Fibroblast of skin of left quadriceps (primary cell): ENCODE measurements at places on chromosomes 3 and 15.

DNA sequence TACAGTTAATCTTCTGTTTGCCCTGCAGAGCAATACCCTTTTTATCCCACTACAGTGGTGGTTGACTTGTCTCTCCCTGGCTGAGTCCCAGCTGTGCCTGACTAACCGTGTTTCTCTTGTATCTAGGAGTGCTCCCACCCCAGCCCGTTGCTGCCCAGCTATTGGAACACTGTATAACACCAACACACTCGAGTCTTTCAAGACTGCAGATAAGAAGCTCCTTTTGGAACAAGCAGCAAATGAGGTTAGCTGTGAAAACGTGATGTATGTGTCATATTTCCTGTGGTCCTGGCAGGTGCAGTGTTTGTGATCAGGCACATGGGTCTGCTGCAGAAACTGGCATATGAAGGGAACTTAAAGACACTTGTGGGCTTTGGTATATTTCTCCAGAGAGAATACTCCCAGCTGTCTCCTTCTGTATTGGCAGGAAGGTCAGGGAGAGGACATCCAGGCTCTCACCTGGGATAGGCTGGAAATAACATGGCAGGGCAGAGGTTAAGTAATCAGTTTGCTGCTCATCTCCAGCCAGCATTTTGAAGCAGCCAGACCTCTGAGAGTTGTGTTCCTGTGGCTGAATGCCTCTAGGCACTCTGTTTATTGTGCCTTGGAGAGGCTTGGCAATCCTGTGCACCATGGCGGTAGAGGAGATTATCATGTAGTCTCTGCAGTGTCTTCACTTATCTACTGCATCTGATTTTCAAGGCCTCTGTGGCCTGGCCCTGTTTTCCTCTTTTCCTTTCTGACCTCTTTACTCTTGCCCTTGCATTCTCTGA is 34.8 kb downstream of the ATG7 start:
- no peak for DNase-seq

DNA sequence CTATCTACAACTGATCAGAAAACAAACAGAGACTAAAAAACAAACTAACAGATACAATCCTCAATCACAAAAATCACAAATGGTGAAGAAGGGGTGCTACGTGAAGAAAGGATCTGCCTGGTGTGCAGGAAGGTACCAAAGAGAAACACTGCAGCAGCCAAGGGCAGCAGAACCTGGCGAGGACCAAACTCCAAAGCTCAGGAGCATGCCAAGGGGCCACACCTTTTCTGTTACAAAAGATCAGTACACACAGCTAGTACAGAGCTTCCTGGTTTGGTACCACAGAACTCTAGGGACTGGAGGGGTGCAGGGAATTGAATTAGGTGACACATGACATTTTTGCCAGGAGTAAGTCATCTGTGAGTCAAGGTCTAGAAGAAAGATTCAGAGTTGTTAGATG is 107.4 kb upstream of the GRM7 start:
- no peak for DNase-seq

DNA sequence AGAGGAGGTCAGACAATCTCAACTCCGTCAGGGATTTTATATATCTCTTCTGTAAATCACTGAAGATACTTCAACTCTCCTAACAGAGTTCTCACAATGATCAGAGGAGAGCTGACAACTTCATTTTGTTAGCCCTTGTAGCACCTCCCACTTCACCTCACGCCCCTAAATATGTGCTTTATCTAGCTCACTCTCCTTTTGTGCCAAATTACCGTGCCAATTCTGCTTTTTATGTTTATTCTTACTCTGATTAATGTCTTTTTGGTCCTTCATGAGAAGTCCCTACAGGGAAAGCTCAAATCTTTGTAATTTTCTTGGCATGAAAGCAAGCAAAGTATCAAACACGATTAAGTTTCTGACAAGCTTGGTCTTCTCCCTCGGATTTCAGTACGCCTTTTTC is 636.1 kb upstream of the NAALADL2 start:
- DNase-seq: no peak

DNA sequence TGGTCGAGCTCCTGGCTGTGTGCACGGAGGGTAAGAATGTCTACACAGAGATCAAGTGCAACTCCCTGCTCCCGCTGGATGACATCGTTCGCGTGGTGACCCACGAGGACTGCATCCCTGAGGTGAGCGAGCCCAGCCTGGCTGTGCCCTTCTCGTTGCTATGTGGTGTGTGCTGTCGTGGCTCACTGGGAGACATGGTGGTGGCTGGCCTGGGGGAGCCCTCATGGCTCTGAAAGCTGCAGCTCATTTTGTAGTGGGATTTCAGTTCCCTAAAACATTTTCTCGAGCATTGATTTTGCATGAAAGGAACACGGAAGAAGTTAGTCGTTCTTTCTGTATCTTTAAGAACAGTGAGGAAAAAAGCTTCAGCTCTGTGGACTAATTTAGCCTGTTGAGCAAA is 200.5 kb downstream of the ITPR1 start:
- DNase-seq: no peak

DNA sequence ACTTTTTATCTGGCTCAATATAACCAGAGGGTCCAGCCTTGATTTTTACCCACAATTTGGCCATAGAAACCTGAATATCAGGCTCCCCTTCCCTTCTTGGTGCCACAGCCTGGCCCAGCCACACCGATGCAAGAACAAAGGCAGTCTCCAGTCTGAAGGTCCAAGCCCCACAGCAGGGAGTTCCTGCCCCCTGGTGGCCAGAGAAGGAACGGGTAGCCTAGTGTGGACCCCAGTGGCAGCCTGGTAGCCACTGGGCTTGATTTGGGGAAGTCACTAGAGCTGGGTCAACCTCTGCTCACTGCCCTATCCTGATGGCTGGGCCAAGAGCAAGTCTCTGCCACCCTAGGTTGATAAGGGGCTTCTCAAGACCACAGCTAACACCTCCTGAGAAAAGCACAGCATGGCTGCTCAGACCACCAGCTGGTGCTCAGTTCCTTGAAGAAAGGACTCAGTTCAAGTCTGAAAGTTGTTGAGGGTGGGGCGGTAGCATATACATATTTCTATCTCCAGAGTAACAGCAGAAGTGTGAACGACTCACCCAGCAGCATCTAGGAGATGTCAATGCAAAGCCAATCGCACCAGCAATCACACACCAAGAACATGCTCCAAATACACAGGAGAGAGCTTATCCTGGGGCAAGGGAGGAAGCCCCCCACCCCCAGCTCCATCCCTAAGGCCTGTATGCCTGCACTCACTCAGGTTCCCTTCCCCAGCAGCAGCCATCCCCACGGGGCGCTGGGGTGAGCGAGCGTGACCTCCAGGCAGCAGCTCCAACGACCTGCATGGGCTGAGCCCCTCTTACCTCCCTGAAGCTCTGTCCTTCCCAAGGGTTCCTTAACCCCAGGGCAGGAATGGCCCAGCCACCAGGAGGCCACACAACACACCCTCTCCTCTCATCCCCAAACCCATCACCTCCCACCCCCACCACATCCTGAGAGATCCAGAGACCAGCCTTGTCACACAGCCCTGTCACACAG is 7.6 kb downstream of the PFKFB4 start:
- peak; percentile 40 for DNase-seq

GRCh38 chr3:129441782-129442181 is 1.8 kb downstream of the IFT122 start:
- no peak for DNase-seq

DNA sequence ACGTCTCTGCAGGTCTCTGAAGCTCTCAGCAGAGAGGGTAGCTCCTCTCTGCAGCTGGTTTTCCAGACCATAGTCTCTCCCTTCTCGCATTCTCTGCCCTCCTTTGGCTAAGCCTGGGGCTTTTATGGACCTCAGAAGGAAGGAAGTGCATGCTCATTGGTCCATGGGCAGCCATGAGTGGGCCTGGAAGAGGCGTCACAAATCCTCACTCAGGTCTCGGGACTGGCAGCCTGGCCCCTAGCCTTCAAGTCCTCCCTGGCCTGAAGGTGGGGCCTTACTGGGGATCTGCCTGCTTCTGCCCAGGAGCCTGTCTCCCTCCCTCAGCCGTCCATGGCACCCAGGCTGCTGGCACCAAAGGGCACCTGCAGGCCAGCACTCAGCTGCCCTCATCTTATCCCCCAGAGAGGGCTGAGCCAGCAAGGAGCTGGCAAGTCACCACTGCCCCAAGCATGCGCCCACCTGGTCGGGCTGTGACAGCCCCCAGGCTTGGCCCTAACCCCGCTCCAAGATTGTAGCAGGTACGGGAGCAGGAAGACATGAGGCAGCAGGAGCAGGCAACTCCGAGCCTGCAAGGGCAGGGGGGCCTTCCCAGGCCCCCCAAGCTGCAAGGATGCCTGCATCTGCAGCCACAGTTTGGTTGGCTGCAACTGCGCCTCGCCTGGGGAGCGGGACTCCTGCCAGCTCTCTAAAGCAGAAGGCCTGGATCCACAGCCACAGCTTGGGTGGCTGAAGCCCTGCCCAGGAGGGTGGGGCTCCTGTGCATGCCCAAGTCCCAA is 37.4 kb downstream of the GHSR start:
- no peak for DNase-seq

GRCh38 chr15:75058127-75058905 is 34.9 kb downstream of the PPCDC start:
- no peak for DNase-seq

DNA sequence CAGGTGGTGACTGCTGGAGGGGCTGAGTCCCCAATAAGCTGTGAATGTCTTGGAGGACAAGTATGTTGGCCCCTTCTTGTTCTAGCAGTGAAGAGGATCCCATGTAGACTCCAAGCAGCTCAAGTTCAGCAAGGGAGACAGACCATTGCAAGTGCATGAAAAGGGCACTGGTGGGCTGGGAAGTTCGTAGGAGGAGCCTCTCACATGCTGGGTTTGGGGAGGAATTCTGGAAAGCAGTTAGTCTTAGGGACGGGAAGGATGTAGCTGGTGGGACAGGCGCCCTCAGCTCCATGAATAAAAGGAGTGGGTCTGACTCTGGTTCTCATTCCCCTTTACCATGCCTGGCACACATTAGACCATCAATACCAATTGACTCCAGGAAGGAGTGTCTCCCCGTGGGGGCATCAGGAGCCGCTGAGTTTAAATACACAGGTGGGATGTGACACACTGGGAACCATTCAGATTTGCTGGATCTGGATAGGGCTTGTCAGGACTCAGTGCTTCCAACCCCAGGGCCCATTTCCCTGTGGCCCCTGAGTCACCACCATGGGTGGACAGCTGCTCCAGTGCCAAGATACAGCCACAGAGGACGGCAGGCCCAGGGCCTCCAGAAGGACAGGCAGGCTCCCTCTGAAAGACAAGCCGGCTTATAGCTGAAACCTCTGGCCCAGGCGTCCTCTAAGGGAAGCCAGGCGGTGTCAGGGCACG is 552 bp upstream of the XYLB start:
- no peak for DNase-seq

- DNase-seq: no peak
These were observed at the start of gene FAM174B for GRCh38 chr15:92655178-92655995. Gene FAM174B, minus strand, starts transcription at chr15:92655775.

DNA sequence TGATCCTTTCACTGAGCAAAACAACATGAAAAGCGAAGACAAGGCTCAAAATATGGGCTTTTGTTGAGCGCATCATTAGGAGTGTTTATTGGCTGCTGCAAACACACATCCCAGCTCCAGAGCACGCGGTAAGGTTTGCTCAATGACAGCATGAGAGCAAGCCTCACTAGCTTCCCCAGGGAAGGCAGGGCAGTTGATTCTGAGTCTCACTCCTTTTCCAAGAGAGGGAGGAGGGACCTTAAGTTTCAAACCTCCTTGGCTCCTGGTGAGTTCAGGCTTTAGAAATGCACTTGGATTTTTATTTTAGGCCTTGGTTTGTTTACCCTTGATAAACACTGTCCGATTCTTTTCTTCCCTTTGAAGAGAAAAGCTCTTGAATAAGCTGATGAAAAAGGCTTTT is 69.1 kb upstream of the CACNA2D3 start:
- no peak for DNase-seq

GRCh38 chr3:50245251-50245745 is 9.3 kb downstream of the GNAI2 start:
- no peak for DNase-seq

GRCh38 chr15:69463182-69463756 is 10.7 kb downstream of the RPLP1 start:
- no peak for DNase-seq

- no peak for DNase-seq
These were observed 514 bp upstream of the PPP4R2 start for GRCh38 chr3:72996121-72996472.

DNA sequence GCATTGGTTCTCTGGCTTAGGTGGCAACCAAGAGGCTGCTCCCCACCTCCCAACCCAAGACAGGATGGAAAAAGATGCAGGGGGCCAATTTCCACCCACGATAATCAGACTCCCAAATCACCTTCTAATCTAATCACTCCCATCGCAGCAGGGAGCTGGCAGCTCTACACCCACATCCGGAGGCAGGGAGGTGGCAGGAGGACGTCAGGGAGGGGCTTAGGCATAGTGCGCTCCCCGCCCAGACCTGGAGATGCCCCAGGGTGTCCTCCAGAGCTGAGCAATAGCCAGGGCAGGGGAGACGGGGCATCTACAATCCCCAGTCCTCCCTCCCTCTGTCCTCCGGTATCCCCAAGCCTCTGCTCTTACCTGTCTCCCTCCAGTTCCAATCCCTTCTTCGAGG is 70.5 kb upstream of the SEC13 start:
- no peak for DNase-seq
